SK-MEL-5 (cell line): ENCODE measurements at places on chromosomes 5 and 9.

DNA sequence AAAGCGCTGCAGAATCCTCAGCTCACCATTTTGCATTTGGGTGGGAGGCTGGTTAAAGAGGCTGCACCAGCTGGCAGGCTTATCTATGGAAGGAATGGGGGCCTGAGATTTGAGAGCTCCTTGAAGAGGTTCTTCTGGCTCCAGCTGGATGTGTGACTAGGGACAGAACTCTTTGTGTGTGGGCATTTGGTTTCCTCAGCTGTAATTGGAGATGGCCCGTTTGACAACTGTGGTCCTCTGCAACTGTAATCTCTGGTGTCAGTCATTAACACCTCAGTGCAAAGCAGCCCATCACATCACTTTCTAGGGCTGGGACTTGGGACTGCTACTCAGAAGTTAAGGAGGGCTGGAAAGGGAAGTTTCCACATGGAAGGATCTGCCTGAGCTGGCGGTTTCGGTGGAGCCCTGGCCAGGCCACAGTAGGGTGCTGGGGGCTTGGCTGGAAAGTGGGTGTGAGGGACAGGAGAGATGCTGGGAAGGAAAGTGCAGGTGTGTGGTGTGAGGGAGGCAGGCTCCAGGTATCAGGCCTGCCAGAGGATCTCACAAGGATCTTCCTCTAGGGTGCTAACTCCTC, 193.8 kb downstream of the GADD45G start:
- no peak for DNase-seq

DNA sequence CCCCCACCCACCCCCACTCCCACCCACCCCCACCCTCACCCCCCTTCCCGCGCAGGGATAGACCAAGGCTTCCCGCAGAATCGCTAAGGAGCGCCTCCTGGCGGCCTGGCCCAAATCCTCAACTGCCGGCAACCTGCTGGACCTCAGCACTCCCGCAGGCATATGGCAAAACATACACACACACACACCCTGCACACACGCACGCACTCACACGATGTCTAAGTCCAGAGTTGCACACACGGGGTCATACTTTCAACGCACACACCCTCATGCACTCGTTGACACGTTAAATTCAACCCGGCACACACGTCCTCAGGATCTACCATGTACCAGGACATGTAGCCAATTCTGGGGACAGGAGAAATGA, 1.7 kb downstream of the CPLX2 start:
- DNase-seq: peak; percentile 37

DNA sequence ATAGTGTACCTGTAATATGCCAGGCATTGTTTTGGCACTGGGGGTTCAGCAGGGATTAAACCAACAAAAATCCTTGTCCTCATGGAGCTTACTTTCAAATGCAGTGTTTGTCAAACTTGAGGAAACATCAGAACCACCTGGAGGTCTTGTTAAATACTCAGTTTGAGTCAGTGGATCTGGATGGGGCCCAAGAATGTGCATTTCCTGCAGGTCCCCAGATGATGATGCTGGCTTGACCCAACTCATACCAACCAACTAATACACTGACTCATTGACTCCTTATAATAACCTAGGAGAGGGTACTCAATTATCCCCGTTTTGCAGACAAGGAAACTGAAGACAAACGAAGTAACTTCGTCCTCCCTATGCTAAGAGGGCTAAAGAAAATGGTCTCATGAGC, 11.3 kb downstream of the WWC1 start:
- DNase-seq: no peak

DNA sequence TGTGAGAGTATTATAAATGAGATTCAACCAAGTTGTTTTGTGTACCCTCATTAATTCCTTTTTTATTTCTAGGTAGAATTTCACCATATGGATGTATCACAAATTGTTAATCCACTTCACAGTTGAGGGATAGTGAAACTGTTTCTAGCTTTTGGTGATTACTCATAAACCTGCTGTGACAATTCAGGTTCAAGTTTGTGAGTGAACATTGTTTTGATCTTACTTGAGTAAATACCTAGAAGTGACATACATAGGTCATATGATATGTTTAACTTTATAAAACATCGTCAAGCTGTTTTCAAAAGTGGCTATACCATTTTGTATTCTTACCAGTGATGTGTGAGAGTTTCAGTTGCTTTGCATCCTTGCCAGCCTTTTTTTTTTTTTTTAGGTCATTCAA, 112.9 kb downstream of the CAMK4 start:
- peak; percentile 49 for DNase-seq

- DNase-seq: no peak
Observed at GRCh38 chr5:97874491-97874890, 691.4 kb upstream of the RIOK2 start.

DNA sequence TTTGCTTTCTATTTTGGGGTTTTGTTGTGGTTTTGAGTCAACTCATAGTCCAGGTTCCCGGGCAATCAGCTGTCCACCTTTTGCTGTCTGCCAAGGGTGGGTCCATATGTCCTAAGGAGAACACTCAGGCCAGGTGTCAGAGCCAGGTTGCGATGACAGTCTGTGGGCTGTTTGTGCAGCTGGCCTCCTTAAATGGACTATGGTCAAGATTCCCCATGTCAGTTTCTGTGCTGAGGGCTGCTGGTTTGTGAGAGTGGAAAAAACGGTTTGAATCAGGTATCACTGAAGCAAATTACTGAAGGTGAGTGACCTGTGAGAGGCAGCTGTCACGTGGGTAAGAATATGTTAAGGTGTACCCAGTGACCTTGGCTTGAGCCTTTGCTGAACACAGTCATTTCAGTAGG, 33.0 kb downstream of the SNX30 start:
- DNase-seq: no peak

DNA sequence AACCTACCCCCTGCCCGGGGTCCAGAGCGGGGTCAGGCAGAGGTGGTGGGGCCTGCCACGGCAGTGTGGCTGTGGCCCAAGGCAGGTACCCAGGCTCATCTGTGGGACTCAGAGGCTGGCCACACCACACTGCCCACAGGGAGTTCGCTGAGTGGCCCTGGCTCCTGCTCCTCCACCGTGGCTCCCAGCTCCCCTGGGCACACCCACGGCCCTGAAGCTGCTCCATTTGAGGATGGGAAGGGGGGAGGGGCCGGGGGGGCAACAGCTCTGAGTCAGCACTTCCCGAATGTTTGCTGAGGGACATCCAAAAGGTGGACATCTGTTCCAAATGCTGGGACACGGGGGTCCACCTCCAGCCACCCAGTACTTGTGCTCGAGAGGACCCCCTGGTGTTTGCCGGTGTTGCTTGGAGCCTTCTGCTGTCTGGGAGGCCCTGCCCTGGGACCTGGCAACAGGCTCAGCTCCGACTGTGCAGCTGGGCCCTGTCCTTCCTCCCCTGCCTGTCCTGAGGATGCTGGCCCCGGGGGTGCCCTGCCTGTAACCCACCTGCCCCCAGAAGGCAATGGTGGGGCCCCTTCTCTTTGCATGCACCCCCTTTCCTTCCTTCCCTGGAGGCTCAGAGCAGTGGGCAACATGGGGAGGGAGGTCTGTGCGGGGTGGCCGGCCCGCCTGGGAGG, 2.5 kb upstream of the NRARP start:
- DNase-seq: no peak

DNA sequence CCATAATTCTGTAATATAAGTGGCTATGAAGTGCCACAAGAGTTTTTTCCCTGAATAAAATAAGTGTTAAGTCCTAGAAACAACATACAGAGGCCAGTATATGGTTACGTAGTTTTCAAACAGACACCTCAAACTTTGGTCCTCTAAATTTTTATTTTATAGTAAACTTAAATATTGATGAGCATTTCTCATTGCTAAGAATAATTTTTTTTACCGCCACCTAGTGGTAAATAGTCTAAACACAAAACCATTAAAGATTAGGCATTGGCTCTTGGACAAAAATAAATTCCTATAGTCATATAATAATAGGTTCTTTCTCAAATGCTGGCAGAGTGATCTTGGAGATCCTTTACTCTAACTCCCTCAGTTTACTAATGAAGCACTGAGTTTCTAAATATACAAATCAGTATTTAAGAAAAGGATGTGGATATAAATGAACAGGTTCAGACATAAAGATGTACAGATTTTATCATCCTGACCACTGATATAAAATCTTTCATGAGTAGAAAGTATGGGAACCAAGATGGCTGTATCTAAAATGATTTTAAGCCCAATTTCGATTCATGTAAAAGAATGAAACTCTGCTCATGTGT, 136.2 kb downstream of the FANCC start:
- DNase-seq: peak; percentile 42

DNA sequence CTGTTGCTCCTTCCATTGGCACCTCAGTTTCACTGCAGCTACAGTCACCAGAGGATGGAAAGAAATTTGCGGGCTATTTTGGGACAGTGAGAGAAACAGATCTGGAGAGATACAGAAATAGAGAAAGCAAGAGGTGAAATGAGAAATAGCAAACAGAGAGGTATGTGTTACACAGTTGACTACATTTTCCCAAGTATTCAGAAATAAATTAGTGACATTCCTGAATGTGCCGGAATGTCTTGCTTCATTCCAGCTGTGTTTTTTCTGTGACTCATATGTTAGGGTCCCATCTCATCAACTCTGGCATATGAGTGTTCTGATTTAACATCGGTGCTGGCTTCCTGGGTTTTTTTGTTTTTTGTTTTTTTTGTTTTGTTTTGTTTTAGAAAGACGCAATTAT, 63.8 kb upstream of the ZNF462 start:
- no peak for DNase-seq

GRCh38 chr9:15513335-15513734, 2.6 kb upstream of the PSIP1 start:
- DNase-seq: peak; percentile 62

GRCh38 chr9:79134654-79135053, 437.1 kb upstream of the TLE4 start:
- peak; percentile 19 for DNase-seq

GRCh38 chr5:85173469-85173868, 788.8 kb upstream of the EDIL3 start:
- no peak for DNase-seq

DNA sequence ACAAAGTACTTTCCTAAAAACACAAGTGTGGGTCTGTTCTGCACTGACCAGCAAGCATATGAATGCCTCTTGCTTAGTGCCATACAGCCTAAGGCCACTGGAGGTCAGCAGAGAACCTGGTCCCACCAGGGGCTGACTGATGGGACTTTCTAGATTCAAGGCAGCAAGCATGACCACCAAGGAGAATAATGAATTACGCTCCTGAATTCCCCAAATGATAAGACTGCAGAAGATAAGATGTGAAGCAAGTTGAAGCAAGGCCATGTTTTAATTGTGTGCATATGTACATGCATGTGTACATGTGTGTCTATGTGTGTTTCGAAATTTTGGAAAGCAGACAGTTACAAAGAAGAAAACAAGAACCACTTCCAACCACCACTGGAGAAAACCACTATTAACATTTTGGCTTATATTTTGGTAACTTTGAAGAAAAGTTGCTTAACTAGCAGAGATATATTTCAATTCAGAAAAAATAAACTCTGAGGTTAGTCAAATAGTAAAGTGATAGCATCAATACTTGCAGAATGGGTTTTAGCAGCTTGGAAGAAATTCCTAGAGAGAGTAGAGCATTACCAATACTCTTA, 70.5 kb downstream of the ERP44 start:
- peak; percentile 88 for DNase-seq

DNA sequence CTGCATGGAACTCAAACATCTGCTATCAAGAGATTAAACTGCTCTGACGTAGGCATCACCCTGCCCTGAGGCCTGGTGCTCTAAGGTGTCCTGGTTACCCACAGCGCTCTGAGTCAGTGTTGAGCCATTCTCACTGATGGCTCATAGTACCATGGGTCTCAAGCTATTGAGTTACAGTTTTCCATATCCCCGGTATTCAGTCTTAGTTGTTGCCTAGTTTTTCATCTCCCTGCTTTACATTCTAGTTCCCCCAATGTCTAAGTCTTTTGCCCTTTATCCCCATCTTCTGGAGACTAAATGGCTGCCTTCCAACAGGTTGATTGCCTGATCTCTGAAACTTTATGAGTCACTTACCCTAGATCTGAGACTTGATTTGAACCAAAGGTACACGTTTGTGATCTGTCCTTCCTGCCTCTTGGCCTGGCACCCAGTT, 161.2 kb upstream of the PTGER4 start:
- no peak for DNase-seq

DNA sequence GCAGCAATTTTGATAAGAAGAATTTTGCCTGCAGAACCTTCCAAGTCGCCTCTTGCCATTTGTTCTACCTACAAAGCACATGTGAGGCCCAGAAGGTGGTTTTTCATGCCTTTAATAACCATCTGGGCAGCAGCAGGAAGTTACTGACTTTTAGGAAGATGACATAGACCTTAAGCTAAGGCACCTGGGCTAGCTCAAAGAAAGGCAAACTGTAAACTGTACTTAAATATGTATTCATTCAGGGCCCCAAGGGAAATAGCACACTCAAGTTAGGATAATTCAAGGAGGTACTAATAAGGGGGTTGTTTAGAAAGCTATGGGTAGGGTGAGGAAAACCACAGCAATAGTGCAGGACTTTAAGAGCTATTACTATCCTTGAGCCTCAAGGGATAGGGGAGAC, 57.3 kb upstream of the HSPB3 start:
- no peak for DNase-seq

GRCh38 chr9:113154471-113154870, 3.7 kb downstream of the SLC31A2 start:
- no peak for DNase-seq

DNA sequence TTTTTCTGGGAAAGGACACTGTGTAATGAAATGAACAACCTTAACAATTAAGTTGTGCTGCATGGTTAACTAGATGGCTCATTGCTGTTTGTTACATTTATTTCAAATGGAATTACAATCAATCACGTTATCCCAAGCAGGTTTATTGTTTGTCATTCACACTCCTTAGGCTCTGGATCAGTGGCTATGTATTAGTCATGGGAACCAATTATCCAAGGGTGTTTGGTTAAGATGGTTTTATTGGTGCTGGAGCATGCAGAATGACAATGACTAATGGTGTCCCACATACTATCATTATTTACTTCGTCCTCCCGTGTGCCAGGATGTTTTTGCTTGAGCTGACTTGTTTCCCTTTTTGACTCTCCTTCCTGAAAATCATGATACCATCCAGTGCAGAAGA, 10.6 kb upstream of the TRPC7 start:
- DNase-seq: no peak

DNA sequence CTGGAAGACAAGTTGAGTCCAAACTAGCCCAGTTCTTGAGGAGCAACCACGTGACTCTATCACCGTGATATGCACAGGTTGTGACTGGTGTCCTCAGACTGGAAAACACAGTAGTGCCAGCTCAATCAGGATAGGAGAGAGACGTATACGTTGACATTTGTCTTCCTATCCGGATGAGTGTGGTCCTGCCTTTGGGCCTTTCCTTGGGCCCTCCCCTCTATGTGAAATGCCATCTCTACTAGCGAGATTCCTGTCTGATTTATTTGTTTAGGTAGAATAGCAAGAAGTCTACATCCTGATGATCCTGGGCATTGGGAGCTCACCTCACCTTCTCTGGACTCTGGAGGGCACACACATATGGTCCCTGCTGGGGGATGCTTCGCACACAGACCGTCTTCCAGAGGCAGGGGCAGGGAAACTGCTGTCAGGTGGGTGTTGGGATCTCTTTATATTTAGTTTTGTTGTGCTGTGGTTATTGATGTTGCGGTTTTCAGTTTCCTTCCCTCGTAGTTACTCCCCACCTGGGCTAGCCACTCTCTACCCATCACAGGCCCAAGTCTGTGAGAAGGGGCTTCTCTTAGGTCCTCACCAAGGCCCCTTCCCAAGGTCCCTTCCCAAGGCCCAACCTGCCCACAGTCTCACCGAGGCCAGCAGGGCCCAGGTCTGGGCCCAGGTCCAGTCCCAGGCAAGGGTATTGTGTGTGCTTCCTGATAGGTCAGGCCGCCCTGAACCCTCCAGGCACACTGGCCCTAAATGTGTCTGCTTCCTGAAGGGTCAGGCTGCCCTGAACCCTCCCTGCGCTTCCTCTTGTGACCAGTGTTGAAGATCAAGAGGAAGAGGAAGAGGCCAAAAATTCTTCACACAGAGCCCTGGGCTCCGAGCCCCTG, 19.0 kb upstream of the SPINK4 start:
- no peak for DNase-seq
